ENCODE measurements at places on chromosomes 7 and 10.

- DNase-seq, result no peak
These were observed 39.0 kb upstream of the TMEM229A start for GRCh38 chr7:124071843-124072242.

DNA sequence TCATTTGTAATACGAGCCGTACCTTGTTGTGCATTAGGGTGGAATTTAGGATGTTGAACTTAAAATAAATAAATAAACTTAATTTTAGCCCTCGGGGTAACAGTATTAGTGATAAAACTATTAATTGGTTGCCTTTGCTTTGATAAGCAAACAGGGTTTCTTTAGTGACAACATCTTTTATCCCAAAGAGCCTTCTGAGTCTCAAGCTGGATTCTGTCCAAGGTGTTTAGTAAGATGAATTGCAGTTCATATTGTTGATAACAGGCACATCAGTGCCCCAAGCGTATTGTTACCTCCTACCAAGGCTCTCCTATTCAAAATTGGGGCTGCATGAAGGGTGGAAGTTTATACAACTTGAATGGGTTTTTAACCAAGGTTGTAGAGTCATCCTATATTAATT is 144.4 kb upstream of the CELF2 start:
- DNase-seq, result no peak

GRCh38 chr10:133529576-133529946 is 2.4 kb downstream of the CYP2E1 start:
- no peak for DNase-seq

DNA sequence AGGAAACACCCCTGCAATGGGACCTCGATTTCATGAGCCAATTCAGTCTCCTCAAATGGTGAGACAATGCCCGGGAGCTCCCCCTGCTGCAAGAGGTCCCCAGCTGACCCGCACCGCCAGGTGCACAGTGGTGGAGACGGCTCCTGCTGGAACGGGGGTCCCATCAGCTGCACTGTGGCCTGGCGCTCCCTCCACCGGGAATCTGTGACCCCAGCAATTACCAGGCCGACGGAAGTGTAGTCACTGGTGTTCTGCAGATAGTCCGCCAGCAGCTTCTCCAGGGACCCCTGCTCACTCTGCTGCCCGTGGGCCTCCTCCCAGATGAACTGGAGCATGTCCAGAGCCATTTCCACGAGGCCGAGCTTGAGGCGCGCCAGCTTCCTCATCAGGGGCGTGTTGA is 64.9 kb upstream of the NKX6-2 start:
- no peak for DNase-seq

DNA sequence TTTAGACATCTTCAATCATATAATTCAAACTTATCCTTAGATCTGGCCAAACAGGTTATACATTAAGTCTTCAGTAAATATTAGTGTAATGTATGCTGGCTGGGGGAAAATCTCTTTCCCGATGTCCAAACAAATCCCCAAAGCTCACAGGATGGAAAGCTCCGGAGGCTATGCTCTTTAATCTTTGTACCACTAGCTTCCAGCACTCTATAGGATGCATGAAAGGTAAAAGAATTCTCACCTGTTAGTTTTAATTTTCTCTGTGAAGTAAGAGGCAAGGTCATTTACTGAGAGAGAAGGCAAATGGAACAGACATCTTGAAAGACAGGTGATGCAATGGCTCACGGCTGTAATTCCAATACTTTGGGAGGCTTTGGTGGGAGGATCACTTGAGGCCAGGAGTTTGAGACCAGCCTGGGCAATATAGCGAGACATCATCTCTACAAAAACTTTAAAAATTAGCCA is 99.8 kb upstream of the KIF5B start:
- DNase-seq, result no peak

GRCh38 chr7:36129048-36129534 is 24.0 kb upstream of the EEPD1 start:
- no peak for DNase-seq

DNA sequence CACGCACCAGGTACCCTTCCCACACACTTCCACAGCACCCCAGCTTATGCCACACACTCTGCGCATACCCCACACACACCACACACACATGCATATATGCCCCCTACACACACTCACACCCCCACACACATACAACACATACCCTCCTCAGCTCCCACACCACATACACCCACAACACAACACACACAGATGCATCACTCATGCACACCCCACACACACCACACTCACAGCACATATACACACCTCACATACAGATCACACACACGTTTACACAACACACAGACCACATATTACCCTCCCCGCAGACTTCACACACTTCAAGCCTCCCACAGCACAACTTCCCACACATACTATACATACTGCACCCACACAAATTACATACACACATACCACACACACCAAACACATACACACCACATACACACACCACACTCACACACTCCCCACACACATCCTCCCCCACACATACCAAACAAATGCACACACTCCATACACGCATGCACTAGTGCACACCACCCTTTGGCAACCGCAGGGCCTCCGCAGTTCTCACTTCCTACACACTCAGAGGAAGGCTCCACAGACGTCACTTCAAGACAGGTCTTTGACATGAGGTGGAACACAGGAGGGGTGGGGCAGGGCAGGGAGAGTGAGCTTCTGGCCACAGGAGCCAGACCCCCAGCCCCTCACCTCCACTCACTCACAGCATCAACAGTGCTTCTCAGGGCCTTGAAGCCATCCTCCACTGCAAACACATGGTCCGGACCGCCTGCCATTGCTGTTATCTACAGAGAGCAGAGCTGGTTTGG is 18.5 kb upstream of the ANTXRL start:
- no peak for DNase-seq

DNA sequence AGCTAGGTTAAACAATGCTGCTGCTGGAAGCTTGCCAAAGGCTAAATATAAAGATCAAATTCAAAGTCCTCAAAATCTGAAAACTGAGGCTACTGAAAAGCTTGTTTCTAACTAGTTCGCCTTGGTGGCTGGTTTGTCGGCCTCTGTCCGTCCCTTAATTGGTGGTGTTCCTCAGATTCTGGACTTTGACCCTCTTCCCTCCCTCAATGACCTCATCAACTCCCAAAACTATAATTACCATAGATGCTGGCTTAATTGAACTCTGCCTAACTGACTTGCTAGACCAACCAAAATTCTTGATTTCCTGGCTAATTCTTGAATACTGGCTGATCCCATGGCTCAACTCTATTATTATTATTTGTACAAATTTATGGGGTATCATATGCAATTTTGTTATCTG is 15.6 kb downstream of the ARHGAP21 start:
- no peak for DNase-seq

DNA sequence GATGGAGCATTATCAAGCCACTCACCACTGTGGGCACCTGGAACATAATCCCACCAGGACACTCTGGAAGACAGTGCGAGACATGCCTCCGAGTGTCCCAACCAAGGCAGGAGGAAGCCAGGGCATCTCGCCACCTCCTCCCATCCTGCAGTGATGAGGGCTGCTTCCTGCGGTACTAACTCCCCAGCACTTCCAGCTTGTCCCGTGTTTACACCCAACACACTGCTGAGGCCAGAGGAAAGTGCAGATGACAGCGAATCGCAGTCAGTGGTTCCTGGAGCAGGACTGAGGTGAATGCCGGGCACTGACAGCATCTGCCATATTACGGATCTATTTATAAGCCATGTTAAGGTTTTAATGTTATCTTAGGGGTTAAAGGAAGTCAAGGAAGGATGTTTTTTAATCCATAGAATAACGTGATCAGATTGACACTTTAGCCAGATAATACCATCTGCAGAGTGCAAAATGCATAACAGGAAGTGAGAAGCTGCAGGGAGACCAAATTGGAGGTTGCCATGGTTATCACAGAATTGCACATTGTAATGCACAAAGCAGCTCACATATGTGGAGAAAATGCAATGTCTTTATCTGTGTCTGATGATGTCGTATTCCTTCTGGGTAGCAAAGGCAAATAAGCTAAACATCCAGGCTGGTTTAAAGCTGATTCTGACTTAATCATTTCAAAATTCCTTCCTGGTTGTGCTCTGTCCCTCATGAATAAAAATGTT is 314.1 kb upstream of the C7orf33 start:
- DNase-seq, result no peak

- DNase-seq, result no peak
These were observed 108.9 kb upstream of the MEOX2 start for GRCh38 chr7:15795393-15795792.

GRCh38 chr10:66786709-66787108 is 139.1 kb upstream of the LRRTM3 start:
- no peak for DNase-seq

- no peak for DNase-seq
These were observed 115.4 kb downstream of the ARID5B start for GRCh38 chr10:62016623-62017490.

DNA sequence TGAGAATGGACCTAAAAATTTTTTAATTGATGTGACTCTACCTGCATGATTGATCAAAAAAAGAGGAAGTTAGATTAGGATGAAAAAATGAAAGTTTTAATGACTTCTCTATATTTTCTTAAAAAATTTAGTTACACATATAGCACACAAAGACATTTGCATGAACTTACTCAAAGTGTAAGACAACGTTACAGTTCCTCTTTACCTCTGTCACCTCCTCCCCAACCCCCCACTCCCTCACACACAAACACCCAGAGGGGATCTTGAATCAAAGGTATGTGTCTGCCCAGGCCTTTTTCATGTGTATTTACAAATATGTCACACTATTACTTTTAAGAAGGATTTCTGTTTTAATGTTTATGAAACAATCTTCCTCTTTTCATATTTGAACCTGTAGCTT is 20.6 kb upstream of the CDCA7L start:
- peak; percentile 72 for DNase-seq

- DNase-seq, result peak; percentile 7
These were observed 108.4 kb upstream of the ZWINT start for GRCh38 chr10:56469482-56469881.

Data from GM13977 (cell line).